ENCODE measurements at places on chromosomes 7 and 10. TPM values are rescaled to one million over a fixed set of nuclear protein-coding genes. Genes with fewer than 3 reads are reported as not detected.

The AASS gene
- 1.4 TPM for polyA plus RNA-seq

DNA sequence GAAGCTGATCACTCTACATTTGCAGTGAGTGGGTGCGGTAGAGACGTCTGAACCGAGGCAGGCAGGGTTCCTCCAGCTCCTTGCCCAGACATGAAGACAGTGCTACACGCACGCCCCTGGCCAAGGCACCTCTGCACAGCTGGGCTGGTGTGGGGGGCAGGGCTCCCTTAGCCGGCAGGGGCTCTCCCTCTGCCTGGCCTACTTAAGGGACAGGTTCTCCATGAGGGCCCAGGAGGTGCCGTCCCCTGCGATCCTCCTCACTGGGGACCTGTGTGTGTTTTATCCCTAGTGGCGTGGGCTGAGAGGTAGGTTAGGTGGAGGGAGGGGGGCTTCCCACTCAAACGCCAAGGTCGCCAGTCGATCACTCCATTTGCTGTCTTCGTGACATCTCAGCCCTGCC is 35.3 kb downstream of the IL15RA start:
- DNase-seq: no peak

DNA sequence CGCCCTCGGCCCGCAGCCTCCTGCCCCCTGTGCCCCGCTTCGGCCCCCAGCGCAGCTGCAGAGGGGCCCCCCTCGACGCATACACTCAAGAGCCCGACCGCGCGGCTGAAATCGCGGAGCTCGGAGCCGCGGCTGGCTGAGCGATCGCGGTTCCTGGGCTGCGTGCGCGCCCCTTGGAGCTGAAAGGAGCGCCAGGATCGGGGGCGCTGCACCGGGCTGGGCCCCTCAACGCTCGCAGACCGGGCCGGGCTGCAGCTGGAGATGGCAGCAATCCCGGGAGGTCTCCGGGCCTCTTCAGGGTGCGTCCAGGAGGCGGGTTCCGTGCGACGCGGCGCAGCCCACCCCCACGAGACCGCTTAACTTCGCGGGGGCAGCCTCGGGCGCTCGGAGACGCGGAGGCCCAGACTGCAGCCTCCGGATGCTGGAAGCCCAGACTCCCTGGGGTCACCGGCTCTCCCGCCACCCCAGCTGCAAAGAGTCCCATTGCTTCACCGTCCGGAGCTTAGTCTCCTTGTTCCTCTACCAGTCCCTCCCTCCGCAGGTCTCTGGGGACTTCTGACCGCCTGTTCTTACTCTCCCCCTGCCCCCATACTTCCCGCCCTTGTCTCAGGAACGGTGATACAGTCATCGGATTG is 73.0 kb upstream of the LRRC4 start:
- peak; percentile 62 for DNase-seq

- peak; percentile 20 for DNase-seq
These were observed 51.4 kb upstream of the PFKFB3 start for GRCh38 chr10:6151087-6151977.

DNA sequence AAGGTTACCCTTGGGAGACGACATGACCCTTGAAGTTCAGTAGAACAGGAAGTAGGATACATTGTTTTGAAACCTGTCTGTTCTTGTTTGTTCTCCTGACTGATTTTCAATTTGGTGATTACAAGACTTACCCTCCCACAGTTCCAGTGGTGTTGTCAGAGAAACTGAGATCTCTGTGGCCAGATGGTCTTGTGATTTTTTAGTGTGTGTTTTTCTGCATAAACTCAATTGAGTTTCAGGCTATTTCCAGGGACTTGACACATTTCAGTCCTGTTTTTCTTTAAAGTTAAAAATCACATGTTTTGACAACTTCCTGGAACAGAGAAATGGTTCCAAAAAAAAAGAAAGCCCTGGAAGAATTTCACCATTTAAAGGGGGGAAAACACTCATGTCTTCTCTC is 22.3 kb downstream of the PIK3CG start:
- DNase-seq: no peak

All from brain (organoid and tissue), 16 donors.